ENCODE measurements at places on chromosomes 11 and 22. TPM values are rescaled to one million over a fixed set of nuclear protein-coding genes. Genes with fewer than 3 reads are reported as not detected.

- DNase-seq, result no peak
Measured at GRCh38 chr22:16819249-16819648, 6.0 kb downstream of the XKR3 start.

- no peak for DNase-seq
Measured at GRCh38 chr11:42179216-42179615, 719.8 kb upstream of the LRRC4C start.

DNA sequence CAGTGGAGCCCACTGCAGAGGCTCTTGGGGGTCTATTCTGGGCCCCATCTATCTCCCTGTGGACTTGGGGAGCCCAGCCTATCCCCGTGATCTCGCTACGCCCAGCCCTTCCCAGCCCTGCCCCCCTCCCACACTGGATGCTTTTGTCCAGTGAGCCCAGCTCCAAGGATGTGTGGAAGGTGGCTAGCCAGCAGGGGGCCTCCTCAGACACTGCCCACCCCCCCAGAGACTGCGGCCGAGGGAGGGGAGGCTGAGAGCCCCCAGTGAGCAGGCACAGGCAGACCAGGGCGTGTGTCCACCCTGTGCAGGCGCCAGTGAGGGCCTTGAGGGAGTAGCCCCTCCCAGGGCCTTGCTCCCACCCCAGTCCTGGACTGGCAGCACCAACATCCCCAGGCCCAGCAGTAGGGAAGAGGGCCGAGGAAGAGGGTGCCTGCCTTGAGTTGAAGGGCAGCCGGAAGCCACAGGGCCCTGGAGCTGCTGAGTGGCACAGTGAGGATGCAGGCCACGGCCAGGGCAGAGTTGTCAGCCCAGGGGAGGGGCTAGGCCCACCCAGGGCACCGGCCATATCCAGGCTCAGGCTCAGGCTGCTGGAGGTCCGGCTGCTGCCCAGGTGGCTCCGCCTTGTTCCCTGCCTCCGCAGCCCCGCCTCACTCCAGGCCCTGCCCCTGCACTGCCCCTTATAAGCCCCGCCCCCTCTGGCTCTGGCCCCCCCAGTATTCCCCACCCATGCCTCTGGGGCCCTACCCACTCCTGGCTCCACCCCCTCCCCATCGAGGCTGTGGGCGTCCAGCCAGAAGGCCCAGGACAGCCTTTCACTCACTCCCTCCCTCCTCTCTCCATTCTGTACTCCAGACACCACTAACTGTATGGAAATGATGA is 28.0 kb downstream of the MOB2 start:
- no peak for DNase-seq

GRCh38 chr11:107849790-107850189 is 8.8 kb downstream of the SLC35F2 start:
- DNase-seq, result no peak

The GAS2L1 gene
- total RNA-seq, result 0.13 TPM

- peak; percentile 53 for DNase-seq
Measured at GRCh38 chr11:57474017-57474802, 13.9 kb downstream of the RTN4RL2 start.

Measured in GM12878 (cell line).